AG10803 (cell line): ENCODE measurements at places on chromosomes 3 and 15.

DNA sequence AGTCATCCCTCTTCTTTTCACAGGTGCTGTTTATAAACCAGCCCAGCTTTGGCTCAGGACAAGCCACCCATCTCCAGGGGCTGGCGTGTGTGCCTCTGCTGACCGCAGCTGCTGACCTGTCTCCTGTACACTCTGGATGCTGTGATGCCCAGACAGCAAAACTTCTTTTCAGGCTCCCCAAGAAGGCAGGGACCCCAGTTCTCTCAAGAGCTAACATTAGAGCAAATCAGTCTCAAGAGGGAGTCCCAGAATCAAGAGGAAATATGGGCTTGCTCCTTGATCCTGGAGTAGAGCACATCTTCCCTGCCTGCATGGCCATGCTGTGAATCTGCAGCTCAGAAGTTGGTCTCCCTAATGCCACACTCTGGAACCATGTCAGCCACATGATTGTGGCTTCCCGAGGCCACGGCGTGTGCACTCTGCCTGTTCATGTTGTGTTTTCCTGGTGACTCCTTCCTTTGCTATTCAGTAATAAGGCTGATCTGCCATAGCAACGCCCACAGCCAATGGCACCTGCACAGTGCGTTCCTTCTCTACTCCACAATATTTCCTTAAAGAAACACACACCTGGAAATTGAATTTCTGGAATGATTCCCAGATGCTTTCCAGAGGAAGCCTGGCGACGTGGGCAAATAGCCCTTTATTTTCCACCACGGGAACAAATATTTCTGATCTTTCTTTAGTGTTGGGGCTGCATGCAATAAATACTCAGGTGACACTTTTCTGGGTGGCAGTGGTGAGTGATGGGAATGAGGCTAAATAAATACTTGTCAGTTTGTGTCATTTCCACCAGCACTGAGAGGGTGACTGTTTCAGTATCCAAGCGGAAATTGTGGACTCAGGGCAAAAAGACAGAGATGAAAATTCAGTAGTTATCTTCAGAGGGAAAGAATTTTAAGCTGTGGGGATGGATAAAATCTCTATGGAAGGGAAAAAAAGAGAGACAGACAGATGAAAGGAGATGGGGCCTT lies 21.9 kb upstream of the THSD4 start:
- peak; percentile 78 for DNase-seq

- DNase-seq, result no peak
These were observed 87.7 kb downstream of the RBPMS2 start for GRCh38 chr15:64687688-64688087.

DNA sequence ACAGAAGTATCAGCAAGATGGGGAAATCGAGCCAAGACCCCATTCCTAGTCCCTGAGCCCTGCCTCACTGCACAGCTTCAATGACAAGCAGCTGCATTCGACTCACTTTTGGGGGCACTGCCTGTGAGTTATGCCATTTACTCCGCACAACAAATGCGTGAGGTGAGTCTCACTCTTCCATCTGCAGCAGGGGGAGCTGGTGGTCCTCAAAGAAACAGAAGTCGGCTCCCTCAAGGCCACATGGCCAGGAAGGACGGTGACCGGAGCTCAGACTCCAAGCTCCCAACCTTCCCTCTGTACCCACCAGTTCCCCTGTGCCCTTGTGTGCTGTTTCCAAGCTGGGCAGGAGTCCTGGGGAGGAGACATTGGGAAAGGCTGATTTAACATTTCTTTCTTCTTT lies 127.7 kb upstream of the IQSEC1 start:
- DNase-seq, result no peak

DNA sequence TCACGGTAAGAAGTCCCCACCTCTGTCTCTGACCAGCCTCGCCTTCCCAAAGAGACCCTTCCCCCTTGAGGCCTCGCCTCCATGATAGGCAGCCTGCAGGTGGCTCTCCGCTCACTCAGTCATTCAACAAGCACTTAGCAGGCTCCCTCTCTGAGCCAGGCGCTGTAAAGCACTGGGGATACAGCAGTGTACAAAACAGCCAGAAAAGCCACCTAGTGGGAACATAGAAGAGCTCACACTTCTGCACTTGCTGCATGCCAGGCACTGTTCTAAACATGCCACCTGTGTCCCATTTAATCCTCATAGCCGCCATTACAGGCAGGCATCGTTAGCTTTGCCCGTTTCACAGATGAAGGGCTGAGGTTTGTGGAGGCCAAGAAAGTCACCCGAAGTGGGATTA lies 56.0 kb downstream of the SEMA3G start:
- DNase-seq, result no peak

DNA sequence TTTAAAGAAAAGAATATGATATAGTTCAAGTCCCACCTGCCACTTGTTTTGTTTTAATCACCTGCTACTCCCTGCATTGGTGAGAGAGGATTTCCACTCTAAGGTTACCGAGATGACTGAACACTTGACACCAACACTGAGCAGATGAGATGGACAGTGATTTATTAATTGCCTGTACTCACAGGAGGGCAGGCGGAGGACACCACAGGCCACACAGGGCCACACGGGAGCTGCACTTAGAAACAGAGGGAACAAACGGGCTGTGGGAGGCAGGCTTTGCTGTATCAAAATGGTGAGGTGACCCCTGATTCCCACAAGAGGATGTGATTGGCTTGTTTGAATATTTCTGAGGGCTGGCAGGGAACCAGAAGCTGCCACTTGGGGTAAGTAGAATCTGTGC lies 10.8 kb downstream of the MINAR1 start:
- no peak for DNase-seq

DNA sequence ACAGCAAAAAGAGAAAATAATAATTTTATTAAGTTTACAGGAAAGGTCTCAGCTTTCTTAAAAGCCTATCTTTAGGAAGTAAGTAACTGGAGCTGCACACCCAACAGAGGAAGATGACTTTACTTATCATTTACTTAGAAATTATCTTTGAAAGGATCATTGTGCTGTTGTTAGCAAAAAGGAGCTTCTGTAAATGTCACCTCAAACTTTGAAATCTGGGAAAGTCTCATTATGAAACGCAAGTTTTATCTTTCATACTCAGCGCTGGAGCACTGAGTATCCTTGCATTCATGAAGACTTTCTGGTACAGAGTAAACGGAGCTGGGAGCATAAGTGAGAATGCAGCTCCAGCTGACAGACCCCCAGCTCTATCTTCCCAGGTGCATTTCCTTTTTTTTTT lies 491.2 kb upstream of the TPRG1 start:
- no peak for DNase-seq

DNA sequence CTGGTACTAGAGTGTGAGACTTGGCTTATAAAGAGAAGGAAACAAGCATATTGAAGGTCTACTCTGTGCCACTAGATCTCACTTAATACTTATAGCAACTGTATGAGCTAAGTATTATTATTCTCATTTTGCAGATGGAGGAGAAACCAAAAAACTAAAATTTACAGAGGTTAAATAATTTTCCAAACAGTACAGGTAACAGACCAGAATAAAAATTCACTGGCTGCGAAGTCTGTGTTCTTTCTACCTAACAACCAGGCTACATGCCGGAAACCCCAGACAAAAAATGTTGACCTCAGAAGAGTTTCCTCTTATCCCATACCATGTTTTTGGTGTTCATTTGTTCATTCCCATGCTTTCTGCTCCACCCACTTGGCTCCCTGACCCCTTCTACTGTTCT lies 46.6 kb downstream of the CMSS1 start:
- DNase-seq, result no peak

DNA sequence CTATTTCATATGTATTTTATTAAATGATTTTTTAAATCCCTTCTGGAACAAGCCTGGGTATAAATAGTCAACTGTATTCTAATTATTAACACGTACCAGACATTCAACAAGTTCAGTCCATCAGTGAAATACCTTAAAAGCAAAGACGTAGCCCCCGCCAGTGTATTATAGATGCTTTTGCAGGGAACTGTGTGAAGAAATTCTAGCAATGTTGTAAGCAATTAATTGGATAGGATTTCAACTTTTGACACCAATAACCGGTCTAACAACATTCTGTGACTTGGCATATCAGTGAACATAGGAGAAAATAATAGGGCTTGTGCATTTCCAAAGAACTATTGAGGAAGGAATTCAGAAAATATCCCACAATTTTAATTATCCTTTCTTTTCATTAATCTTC lies 67.2 kb upstream of the TGFBR2 start:
- no peak for DNase-seq

- DNase-seq, result peak; percentile 17
These were observed 8.7 kb upstream of the RFX7 start for GRCh38 chr15:56252386-56252785.

GRCh38 chr15:85690561-85691231 lies 104.0 kb downstream of the KLHL25 start:
- no peak for DNase-seq

- no peak for DNase-seq
These were observed 39.2 kb upstream of the VPS8 start for GRCh38 chr3:184772667-184773272.

DNA sequence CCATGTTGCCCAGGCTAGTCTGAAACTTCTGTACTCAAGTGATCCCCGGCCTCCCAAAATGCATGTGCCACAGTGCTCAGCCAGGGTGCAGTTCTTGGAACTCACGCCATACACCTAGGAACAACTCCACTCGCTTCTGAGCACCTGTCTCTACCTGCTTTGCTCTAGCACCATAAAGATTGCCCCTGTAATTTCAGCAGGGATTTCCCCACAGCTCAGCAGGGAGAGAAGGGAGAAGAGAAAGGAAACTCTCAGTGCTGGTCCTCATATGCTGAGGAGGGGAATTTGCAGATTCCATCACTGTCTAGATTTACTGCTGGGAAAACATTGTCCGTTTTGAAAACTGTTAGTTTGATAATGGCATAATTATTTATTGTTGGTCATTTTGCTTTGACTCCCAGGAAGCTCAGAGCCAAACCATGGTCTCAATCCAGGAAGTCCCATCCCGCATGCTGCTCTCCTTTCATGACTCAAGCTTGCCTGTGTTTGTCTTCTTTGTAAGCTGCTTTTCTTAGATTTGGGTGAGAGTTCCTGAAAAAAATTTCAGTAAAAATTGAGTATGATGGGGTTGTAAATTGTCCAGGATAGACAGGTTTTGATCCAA lies 24.2 kb downstream of the TRIM71 start:
- no peak for DNase-seq

- no peak for DNase-seq
These were observed 23.3 kb downstream of the LRRC2 start for GRCh38 chr3:46542801-46543201.

DNA sequence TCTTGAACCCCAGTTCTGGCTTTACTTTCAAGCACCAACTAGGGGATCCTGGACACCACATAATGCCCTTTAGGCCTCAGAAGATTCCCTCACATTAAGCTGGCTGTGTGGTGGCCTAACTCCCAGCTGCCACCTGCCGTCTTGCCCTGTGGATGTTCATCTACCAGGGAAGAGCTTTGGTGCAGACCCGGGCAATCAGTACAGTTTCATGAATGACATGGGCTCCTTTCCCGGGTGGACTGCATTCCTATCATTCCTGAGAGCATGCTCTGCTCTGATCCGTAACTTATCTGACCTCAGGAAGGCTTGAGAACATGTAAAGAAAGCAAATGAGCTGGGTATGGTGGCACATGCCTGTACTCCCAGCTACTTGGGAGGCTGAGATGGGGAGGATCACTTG lies 50.0 kb upstream of the GSK3B start:
- DNase-seq, result peak; percentile 77

DNA sequence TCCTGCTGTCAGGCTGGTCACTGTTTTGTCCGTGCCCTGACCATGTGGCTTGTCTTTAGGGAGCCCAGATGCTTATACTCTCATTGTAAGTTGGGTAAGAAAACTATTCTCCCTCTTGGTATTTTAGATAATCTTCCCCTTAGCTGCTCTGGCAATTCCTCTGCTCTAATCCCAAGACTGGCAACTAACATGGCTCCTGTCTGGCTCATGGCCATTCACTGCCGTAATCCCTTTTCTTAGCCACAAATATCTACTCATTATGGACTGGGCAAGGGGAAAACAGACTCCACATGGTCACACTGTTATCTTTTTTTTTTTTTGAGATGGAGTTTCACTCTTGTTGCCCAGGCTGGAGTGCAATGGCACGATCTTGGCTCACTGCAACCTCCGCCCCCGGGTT lies 38.8 kb downstream of the TYRO3 start:
- DNase-seq, result no peak

GRCh38 chr15:100570735-100571313 lies 31.2 kb downstream of the LINS1 start:
- no peak for DNase-seq

GRCh38 chr3:168443965-168444364 lies 348.2 kb upstream of the GOLIM4 start:
- DNase-seq, result no peak

GRCh38 chr3:48427630-48427962 lies 2.3 kb downstream of the PLXNB1 start:
- no peak for DNase-seq

DNA sequence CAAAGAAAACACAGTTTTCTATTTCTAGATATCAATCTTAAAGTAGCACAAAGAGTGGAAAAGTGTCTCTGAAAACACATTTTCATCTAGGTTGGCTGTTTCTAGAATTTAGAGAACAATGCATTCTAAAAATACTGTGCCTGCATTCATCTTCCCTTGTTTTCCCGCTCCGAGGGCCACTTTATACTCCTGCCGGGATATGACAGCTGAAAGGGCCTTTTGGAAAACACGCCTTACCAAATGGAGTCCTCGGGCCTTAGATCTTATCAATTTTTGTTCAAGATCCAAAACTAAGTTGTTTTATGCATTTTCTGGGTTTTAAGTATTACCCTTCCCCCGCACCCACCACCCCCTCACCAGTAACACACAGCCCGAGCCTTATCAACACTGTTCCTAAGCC lies 47.9 kb upstream of the ARHGEF3 start:
- no peak for DNase-seq

GRCh38 chr3:14521611-14522010 lies 18.5 kb downstream of the GRIP2 start:
- no peak for DNase-seq

GRCh38 chr3:188197388-188197847 lies 43.5 kb downstream of the LPP start:
- DNase-seq, result no peak

DNA sequence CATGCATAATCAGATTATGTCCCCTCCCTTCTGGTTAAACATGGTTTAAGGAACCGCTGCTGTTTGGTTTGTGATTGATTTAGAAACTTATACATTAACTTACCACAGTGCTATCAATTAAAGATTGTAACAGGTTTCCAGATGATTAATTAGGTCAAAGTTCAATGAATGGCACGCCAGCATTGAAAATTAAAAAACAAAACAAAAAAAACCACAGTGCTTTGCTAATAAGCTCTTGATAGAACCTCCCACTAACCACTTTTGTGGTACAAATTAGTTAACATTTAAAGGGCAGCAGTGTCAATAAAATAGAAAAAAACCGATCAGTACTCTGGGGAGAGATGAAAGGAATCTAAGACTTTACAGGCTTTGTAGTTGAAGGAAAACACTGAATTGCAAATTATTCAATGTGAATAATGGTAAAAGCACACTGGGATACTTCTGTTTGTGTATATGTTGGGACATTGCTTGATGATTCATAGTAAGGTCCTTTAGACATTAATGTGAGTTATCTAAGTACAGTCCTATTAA lies 7.6 kb upstream of the C3orf38 start:
- DNase-seq, result peak; percentile 47

- DNase-seq, result no peak
These were observed 982.7 kb upstream of the NR2F2 start for GRCh38 chr15:95347837-95348236.

- DNase-seq, result no peak
These were observed 54.3 kb upstream of the ADCY5 start for GRCh38 chr3:123503203-123503602.
